Suppressor macrophage treated with lipopolysaccharide for 1 hour (primary cell): ENCODE measurements at places on chromosomes 13 and 19.

- no peak for DNase-seq
Measured at GRCh38 chr19:37309834-37310575, 60.9 kb upstream of the ZNF527 start.

DNA sequence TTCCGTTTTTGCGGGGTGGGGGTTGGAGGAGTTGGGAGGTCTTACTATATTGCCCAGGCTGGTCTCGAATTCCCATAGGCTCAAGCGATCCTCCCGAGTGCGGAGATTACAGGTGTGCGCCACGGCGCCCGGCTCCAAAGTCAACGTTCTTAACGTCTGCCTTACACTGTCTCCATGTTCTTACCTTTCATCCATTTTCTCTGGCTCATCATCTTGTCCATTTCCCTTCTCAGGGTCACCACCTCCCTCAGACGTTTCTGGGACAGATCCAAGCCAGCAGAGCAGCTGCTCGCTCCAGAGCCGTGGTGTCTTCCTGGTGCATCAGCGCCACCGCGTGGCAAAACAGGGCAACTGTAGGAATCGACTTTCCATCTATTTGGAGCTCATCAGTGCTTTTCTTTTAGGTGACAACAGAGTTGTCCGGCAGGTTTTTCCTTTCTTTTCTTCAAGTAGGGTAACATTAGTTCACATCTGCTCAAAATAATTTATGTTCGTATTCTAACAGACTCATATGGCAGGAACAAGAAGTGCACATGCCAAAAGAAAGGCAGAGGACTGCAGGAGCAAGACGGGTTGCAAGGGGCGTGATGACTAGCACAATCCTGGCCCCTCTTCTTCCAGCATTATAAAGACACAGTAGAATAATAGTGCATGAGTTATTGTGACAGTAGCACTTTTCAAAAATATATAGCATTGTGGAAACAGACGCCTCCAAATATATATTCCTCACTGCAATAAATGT lies 103.1 kb upstream of the ABCC4 start:
- peak; percentile 86 for DNase-seq

DNA sequence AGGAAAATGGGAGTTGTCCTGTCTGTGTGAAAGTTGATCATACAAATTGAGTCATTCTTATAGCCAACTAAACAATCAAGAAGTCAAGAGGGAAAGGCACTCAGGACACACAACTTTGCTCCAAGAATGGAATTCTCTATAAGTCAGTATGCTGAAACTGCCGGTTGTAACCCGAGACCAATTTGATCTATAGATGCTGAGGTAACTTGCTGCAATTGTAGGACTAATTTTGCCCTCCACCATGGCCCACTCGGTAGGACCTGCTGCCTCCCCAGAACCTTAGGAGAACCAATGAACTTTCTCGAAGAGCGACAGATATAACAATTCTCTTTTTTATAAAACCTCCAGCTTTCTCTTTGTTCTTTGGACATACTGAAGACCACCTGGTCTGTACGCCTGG lies 157.0 kb downstream of the RNF17 start:
- no peak for DNase-seq

DNA sequence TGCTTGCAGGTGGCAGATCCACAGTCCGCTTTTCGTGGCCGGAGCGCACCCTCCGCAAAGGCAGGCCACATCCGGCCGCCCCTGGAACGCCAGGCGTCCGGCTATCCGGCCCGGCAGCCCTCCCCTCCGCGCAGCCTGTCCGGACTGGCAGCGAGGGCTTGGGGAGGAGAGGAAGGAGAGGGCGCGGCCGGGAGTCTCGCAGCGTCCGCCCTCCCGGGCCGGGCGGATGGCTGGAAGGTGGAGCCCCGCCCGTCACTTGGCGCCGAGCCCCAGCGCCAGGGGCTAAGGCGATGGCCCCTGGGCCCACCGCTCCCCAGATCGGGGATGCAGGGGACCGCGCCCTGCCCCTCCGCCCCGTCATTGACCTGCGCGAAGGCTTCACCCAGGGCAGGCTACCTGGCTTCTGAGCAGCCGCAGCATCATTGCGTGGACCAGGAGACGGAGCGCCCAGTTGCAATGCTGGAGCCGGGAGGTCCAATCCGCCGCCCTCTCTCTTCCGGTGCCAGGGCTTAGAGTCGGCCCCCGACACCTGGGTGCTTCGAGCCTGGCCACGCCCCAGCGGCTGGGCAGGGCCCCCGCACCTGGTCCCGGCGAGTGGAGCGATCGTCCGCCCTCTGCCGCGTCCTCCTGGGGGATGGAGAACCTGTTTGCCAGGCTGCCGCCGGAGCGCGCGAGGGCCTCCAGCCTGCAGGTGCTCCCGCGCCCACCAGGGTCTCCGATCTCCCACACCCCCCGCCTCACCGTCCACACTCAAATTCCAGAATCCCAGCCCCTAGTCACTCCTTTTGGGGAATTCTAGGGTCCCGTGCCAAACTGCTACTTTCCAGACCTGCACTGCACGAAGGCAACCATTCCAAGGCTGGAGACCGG lies at the start of gene FUT1:
TSS of gene FUT1 (minus strand) at position 146 of the 870 bp plus-strand sequence. CDS start 1,360 bp downstream, outside the sequence.
- DNase-seq = peak; percentile 62
